ENCODE measurements at places on chromosomes 6 and 20.

DNA sequence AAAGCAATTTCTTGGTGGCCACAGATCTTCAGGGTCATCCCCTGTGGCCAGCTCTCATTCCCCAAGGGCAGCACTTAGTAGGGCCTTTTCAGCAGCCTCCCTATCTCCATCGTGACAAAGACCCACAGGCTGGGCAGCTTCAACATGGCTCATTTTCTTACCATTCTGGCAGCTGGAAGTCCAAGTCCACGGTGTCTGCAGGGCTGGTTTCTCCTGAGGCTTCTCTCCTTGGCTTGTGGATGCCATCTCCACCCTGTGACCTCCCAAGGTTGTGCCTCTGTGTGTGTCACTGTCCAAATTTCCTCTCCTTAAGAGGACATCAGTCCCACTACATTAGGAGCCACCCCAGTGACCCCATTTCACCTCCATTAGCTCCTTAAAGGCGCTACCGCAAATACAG lies 161.7 kb downstream of the CDH4 start:
- DNase-seq: no peak

GRCh38 chr6:170545405-170545804 lies 7.7 kb downstream of the PSMB1 start:
- no peak for DNase-seq

- DNase-seq: no peak
These were observed 5.5 kb downstream of the TULP1 start for GRCh38 chr6:35507221-35507620.

DNA sequence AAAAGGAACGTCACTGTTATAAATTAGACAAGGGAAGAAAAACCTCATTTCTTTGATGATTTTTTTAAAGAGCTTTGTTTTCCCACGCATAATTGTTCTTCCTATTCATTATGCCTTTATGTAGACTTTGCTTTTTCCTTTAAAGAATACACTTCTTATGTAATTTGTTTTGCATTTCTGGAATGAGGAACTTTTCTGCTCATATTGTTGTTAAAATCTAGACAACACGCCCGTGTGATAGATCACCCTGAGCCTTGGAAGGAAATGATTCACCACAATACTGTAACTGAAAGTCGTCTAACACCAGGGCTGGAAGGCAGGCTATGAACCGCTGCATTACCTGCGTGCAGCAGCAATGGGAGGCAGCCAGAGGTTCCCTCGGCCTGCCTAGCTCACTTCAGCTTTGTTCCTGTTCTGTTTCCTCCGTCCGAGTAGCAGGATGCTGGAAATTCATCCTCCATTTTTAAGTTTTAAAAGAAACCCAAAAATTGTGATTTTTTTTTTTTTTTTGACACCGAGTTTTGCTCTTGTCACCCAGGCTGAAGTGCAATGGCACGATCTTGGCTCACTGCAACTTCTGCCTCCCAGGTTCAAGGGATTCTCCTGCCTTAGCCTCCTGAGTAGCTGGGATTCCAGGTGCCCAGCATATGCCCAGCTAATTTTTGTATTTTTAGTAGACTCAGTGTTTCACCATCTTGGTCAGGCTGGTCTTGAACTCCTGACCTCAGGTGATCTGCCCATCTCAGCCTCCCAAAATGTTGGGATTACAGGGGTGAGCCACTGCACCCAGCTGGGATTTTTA lies 49.6 kb upstream of the ZNF217 start:
- no peak for DNase-seq

DNA sequence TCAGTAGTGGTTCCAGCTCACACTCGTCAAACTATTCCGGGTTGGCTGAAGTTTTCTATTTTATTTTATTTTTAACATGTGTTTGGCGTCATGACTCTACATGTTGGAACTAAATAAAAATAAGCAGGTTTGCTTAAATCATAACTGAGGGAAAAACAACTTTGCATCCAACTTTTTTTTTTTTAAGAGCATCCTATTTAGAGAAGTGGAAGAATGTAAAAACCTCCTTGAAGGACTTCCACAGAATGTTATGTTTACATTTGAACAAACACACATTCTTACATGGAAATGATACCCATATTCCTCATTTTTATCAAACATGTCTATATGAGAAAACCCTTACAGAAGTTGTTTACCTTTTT lies 659 bp downstream of the PRDM1 start:
- no peak for DNase-seq

DNA sequence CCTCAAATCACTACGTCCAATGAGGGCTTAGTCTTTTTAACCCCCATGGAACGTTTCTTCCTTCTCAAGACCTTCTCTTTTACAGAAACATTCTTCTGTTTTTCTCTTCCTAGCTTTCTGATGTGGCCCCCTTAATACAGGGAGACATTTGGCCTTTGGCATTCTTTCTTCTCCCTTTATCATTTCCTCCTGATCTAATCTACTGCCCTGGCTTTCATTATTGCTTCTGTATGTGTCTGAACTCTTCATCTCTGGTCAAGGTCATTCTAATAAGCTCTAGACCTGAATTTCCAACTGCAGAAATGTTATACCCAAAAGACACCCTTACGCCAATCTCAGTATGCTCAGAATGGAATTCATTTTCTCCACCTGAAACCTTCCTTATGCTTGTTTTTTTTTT lies 18.4 kb upstream of the LAMA4 start:
- DNase-seq: no peak

DNA sequence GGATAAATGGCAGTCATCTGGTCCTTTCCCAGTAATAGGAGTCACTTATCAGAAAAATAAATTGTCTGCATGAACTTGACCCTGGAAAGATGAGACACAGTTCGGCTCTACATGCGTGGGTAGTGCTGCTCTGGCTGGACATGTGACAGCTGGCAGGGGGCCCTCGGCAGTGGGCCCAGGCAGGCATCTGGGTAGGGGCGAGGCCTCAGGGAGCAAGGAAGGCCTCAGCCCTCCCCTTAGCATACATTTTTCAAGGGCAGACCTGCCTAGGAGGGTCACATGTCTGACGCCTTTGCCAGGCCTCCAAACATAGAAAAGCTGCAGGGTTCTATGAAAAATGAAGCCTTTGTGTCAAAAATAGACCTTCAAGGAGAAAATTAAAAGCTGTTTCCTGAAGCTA lies 12.8 kb upstream of the ILRUN start:
- DNase-seq: no peak

GRCh38 chr6:111721753-111722154 lies 116.1 kb upstream of the TRAF3IP2 start:
- DNase-seq: no peak

GRCh38 chr20:17024513-17025119 lies 202.2 kb upstream of the PCSK2 start:
- no peak for DNase-seq

GRCh38 chr20:40757087-40757486 lies 68.1 kb upstream of the MAFB start:
- DNase-seq: no peak

GRCh38 chr6:44335631-44336030 lies 6.8 kb upstream of the SPATS1 start:
- no peak for DNase-seq

GRCh38 chr6:4125933-4126864 lies 9.2 kb downstream of the ECI2 start:
- no peak for DNase-seq

GRCh38 chr6:53822401-53823125 lies 27.8 kb downstream of the LRRC1 start:
- DNase-seq: no peak

- no peak for DNase-seq
These were observed 22.7 kb downstream of the PIM1 start for GRCh38 chr6:37192666-37193065.

DNA sequence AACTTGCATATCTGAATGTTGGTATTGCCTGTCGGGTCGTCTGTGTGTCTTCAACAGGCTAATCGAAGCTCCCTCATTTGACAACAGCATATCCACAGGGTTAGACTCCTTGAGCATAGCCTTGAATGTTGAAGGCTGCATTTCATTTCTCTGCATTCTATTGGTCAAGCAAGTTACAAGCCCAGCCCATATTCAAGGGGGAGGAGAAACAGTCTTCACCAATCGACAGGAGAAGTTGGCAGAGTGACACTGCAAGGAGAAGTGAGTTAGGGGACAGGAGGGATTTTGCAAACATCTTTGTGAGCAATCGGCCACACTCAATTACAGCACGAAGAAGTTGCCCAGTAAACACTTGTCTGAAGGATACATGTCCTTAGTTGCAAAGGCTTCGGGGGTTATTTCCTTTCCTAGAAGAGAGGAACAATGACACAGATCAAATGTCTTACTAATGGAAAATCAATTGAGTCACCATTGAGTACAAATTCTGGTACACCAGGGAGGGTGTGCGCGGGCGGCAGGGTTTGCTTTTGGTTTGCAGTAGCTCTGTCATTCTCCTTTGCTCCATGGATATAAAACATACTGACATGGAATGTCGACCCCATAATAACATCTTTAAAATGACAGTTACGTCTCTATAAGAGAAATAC lies 60.6 kb upstream of the NT5E start:
- no peak for DNase-seq

DNA sequence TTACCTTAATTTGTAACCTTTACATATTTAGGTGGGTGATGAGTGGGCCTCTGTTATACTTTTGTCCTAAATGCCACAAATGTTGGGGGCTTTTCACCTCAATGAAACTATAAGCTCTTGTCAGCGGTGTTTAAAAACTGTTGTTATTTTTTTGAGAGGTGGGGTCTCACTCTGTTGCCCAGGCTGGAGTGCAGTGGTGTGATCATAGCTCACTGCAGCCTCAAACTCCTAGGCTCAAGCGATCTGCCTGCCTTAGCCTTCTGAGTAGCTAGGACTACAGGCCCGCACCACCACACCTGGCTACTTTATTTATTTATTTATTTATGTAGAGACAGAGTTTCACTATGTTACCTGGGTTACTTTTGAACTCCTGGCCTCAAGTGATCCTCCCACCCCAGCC lies 66.7 kb downstream of the ZDHHC14 start:
- no peak for DNase-seq

DNA sequence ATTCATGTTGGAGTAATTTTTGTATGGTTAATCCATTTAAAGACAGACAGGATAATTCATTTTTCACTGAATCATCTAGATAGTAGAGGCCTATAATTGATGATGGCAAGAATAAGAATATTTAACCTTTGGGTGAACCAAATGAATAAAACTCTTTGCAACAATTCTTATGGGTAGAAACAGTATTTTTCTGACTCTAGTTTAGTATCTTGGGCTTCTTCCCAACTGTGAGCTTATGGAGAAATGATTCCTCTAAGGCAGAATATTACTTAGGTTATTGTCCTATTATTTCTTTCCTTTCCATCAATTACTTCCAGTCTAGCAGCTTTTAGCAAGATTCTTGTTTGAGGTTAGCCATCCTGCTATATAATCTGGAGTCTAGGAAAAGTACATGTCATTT lies 734.9 kb upstream of the FLRT3 start:
- no peak for DNase-seq

DNA sequence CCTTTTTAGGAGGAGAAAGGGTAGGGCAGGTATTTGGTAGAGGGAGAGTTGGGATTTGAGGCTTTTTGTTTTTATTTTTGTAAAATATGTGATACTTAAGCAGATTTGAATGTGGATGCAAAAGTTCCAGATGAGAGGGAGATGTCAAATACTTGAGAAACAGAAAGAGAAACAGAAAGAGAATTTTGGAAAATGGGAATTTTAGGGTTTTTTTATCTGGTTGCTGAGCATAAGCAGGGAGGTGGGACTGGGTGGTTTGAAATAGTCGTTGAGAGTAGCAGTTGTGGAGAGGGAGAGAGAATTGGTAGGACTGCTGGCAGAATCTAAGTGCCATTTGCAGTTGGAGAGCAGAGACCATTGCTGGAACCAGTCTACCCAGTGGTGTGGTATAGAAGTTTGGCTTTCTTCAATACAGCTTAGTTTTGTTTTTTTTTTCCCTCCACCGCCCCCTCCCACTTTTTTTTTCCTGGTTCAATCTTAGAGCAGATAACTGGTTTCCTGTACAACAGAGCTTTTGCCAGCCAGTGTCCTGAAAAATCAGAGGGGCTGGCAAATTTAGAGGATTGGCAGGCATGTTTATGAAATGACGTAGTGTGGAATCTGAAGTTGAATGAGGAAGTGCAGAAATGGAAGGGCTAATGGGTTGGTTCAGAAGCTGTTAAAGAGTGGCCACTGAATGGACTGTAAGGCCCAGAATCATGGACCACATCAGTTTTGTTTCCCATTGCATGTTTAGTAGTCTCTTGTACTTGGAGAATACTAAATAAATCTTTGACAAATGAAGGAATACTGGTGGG lies 68.7 kb downstream of the ATRN start:
- DNase-seq: no peak

DNA sequence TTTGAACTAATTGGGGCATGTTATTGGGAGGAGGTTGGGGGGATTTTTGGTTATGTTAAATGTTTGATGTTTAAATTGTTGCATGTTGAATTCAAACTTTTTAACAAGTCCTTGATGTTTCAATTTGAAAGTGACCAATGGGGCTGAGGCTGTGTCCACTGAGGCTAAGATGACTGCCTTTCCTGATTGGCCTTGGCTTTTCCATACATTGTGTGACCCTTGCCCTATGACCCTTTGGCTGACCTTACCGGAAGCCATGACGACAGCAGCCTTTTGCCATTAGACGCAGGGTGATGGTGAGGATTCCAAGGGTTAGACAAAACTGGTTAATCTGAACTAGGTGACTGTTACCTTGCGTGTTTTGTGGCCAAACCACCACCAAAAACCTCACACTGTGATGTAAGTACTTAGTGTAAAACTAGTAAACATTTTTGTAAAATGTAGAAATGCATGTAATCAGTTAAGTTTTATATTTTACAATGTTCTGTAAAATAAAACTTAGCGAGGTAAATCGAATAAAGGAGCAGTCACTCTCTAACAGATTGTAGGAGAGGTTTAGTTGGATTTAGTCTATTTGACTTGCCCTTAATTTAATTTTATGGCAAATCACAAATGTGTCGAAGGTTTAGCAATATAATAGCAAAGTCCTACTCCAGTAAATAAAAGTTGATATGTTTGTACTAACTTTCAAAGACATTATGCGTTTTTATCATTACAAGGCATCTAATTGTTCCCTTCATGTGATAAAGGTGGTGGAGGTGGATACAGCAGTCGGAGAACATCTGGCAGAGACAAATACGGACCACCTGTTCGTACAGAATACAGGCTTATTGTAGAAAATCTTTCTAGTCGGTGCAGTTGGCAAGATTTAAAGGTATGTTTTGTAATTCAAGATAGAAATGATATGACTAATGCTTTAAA lies 1.6 kb downstream of the SRSF6 start:
- DNase-seq: no peak
